ENCODE measurements at places on chromosomes 3 and 15.

DNA sequence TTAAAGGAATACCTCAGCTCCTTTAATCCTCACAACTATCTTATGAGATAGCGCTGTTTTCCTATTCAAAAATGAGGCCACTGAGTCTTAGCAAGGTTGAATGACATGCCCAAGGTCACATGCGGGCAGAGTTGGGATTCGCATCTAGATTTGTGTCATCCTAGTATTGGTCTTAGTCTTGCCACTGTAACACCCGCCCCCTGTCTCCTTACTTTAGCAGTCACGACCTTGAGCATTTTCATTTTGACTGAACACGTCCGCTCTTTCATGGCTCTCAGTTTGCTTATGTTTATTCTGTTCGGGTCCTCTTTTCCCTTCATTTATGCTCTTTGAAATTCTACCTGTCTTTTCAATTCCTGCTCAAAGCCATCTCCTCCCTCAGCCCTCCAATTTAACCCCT is 112.5 kb upstream of the CADPS start:
- no peaks in the 10 kb centered on the region for H3K27me3 ChIP-seq
- no peaks in the 10 kb centered on the region for H3K4me1 ChIP-seq
- no peak overlapping the region for H3K4me3 ChIP-seq
- no peak for DNase-seq

DNA sequence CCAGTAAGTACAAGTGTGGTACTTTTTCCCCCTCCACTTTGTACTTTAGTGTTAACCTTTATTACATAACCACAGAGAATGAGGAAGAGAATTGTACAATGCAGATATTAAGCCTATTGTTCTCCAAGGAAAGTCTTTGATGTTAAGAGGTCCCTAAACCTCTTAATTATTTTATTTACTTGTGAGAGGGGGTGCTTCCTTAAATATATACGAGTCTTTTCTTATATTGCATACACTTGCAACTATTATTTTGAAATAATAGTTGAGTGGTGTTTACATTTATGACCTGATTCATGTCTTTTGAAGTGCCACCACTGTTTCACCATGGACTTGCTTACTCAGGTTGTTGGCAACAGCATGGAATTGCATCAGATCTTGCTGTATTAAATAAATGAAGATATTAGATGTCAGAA is 10.1 kb downstream of the USP3 start:
- no peak overlapping the region for H3K27ac ChIP-seq
- no peaks in the 10 kb centered on the region for H3K36me3 ChIP-seq
- peak; percentile 96 for DNase-seq
- H3K4me3 ChIP-seq = no peak overlapping the region

- peak; percentile 51 for DNase-seq
- H3K27me3 ChIP-seq = no peaks in the 10 kb centered on the region
- no peaks in the 10 kb centered on the region for H3K36me3 ChIP-seq
- peak overlapping the region; percentile 31 for H3K27ac ChIP-seq
Measured at GRCh38 chr3:159828542-159828943, 160.1 kb upstream of the IL12A start.

- no peak overlapping the region for H3K27ac ChIP-seq
- H3K36me3 ChIP-seq = no peaks in the 10 kb centered on the region
- peaks cover 2% of the 10 kb centered on the region for H3K4me1 ChIP-seq
- peak; percentile 69 for DNase-seq
Measured at GRCh38 chr15:45121706-45122417, 7.7 kb downstream of the DUOXA2 start.

DNA sequence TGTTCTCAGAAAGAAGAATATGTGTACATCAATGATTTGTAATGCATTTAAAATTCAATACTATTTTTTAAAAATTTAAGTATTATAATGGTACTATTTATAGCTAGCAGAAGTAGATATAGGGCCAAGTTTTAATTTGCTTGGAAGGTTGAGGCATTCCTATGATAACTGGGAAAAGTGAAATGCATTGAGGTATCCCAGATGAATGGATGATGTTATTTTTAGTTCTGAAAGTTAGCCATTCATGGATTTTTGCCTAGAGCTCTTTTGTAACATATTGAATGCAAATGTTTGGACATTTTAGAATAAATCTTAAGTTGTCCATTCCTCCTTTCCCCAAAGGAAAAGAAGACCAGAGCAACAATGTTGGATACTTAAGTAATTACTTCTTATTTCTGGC is 47.6 kb downstream of the GAP43 start:
- DNase-seq = peak; percentile 56
- H3K4me3 ChIP-seq = no peak overlapping the region
- H3K27ac ChIP-seq = no peak overlapping the region
- no peaks in the 10 kb centered on the region for H3K27me3 ChIP-seq

DNA sequence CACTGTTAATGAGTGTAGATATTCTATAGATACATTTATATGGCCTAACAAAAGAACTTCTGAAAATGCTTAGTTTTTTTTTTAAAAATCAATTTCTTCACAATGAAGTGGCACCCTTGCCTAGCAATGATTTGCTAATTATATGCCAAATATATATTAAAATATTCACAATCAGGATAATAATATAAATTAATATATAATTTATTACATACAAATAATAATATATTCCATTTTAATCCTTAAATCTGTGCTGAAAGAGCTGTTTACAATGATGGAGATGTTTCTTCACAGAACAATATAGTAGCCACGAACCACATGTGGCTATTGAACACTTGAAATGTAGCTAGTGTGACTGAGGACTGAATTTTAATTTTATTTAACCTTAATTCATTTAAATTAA is 648.4 kb upstream of the GBE1 start:
- no peak overlapping the region for H3K4me3 ChIP-seq
- H3K4me1 ChIP-seq = no peaks in the 10 kb centered on the region
- DNase-seq = no peak
- no peak overlapping the region for H3K27ac ChIP-seq
- no peaks in the 10 kb centered on the region for H3K36me3 ChIP-seq
